ENCODE measurements at places on chromosomes 12 and 14. TPM values are rescaled to one million over a fixed set of nuclear protein-coding genes. Genes with fewer than 3 reads are reported as not detected.

The PRIMA1 gene
- total RNA-seq = 5.9 TPM

The C12orf50 gene
- 0.10 TPM for total RNA-seq

The TAS2R31 gene
- 12.2 TPM for total RNA-seq

The TMEM229B gene
- 24.7 TPM for total RNA-seq

The GSG1 gene
- not detected for total RNA-seq

The SERPINA1 gene
- total RNA-seq = 13.8 TPM

The FITM1 gene
- total RNA-seq = 0.55 TPM

DNA sequence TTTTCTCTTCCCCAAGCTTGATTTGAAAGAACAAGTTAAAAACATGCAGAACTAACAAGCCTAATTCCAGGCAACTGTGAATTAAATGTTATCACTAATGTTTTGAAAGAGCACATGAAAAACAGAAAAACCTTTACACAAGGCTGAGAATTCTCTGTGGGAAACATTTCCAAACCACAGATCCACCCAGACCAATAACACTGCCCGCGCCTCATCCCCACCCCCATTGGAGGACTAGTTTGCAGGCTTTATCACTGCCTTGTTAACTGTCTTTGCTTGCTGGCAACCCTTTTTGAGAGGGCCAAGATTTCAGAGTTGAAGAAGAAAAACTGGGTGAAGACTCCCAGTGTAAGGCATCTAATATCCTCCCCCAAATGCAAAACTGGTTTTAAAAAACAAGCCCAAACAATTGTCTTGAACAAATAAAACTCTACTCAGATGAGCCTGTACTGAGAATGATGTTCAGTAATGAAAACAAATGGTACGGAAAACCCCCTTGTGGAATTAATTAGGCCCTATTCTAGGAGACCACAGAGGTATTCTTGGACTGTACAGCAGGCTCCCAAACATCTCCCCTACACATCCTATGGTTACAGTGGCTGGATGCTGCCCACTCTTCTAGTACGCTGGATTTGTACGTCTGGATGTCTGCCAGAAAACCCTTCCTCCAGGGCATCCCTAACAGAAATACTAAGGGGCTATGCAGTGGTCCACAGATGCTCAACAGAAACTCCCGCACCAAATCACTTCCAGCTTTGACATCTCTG, 5.8 kb downstream of the MAX start:
- DNase-seq = no peak

GRCh38 chr12:132658149-132658894, 28.8 kb downstream of the POLE start:
- DNase-seq = no peak

DNA sequence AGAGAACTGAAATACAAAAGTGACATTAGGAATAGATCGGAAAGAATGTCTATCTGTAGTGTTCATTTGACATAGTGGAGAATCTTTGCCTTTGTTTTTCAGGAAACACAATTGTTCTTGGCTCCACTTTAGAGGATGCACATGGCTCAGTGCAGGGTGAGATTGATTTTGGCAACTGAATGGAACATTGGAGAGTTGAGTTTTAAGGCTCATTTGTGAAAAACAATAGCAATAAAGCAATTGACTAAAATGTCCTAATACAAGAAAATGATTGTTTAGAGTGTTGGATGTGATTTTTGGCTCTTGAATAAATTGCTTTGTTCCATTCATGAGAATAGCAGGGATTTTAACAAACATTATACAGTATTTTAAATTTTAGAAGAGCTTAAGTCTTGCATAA, 116.4 kb downstream of the SLC38A1 start:
- no peak for DNase-seq

DNA sequence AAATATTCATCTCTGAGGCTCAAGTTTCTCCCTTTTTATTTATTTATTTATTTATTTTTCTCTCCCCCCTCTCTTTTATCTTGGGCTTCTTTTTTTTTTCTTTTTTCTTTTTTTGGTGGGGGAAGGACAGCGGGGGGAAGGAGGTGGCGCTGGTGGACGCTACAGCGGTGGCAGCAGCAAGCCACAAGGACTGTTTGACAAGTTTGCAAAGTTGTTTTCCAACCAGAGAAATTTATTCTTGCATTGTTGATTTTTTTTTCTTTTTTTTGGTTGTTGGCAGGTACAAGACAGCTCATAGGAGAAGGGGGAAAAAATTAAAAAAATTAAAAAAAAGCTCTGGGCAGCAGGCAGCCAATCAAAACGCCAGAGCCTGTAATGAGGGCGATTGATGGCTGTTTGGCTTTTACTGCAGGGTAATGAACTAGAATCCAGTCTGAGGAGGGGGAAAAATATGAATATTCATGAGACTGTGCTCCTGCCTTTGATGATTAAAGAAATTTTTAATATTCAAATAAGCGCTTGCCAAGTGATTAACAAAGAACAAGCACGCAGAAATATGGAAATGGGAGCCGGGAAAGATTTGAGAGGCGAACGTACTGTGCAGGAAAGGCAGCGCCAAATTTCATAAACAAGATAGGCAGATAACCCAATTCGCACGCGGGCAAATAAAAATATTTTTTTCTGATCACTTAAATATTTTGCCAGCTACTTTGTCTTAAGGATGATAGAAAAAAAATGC, 36.2 kb downstream of the BCL11B start:
- no peak for DNase-seq

GRCh38 chr12:65248656-65249633, 29.5 kb upstream of the MSRB3 start:
- no peak for DNase-seq

GRCh38 chr14:72753879-72754400, 140.0 kb downstream of the DPF3 start:
- no peak for DNase-seq

- no peak for DNase-seq
These were observed 63.5 kb downstream of the FRMD6 start for GRCh38 chr14:51715250-51715649.

- DNase-seq = no peak
These were observed 155.0 kb upstream of the C14orf180 start for GRCh38 chr14:104424406-104425072.
